ENCODE measurements at places on chromosomes 16 and 17.

DNA sequence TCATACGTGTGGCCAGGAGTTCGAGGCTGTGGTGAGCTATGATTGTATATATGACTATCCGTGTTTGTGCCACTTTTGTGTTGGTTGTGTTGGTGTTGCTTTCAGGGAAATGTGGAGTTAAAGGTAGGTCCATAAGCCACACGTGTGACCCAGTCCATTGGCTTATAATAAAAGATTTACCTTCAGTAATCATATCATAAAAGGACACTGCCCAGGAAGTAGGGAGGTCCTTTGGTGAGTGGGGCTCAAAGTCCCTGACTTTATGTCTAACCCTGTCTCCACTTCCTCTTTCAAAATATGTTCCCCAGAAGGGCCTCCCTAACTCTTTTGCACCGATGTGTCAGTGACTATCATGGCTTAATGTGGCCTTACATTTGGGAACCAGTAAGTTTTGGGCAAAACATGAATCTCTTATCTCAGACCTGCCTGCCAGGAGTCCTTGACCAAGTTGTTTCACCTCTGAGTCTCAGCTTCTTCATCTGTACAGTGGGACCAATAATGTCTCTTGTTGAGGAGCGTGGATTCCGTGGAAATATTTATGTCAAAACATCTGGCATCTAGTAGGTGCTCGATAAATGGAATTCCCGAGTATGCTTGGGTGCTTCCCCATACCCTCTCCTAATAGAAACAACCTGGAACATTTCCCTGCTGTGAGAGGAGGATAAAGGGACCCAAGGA lies 4.8 kb downstream of the TNP2 start:
- no peak for DNase-seq

DNA sequence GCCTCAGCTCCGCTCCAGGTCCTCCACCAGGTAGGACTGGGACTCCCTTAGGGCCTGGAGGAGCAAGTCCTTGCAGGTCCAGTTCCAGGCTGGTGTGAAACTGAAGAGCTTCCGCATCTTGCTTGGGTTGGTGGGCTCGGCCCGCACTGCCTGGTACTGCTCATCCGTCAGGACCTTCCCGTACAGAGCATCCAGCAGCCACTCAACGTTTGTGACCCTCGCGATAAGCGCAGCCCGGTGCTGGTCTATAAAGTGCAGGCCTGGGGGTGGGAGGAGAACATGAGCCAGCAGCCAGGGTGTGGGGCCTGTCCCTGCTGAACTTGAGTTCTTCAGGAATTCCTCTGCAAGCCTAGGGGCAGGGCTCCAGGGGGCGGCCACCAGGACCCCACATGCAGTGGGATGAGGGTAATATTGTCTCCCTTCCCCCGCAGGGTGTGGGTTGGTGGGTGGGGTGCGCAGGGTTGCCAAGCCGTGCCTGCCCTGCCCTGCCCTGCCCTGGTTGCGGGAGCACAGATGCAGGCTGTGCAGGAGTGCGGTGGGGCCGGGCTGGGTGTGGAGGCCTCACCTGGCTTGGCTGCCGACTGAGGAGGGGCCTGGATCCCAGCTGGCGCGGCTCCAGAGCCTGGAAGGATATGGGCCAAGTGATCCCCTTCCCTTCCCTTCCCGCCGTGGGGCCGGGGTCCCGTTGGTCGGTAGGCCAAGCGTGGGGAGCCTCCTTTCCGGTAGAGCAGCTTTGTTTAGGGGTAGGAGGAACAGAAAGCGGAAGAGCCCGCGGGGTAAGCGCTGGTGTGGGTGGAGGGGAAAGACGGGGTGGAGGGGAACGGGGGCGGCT lies 762 bp downstream of the PYCARD start:
- DNase-seq, result no peak

DNA sequence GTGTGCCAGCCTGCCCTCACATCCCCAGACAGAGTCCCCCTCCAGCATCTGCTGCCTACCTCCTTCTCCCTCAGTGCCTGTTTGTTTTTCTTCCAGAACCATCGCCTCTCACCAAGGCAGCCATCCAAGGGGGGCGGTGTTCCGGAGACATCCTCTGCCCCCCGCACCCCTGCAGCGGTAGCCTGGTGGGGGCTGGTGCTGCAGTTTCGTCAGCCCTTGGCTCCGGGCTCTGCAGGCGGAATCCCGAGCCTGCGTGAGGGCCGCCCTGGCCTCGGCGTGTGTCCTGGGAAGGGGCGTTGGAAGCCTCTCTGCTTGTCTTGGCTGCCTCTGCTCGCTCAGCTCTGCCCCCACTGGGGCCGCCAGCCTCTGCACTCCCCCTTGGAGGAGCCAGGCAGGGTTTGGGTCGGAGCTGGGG lies 126.0 kb upstream of the CIBAR2 start:
- DNase-seq, result no peak

- no peak for DNase-seq
These were observed 3.0 kb downstream of the DOC2B start for GRCh38 chr17:178292-179065.

DNA sequence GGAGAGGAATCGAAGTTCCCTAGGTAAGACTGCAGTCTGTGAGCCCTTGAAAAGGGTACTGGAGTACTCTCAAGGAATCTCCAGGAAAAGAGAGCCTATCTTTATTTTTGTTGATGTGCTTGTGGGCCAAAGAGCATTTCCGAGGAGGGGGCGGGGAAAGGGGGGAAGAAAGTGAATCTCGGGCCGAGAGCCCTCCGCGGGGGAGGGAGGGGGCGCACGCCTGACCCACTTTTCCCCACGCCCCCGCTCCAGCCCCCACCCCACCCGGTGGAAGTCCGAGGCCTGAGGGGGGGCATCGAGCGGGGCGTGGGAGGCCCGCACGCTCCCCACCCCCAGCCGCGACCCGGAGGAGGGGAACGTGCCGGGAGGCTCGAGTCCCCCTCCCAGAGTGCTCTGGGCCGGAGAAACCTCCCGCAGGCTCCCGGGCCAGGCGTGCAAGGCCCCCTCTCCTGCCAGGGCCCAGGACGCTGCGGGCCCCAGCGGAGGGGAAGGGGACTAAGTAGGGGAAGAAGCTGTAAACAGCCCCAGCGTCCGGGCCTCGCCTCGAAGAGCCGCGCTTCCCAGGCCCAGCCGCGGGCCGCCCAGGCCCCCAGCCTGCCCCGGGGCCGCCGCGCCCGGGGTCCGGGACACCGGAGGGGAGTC lies 444 bp downstream of the HELZ start:
- DNase-seq, result no peak

DNA sequence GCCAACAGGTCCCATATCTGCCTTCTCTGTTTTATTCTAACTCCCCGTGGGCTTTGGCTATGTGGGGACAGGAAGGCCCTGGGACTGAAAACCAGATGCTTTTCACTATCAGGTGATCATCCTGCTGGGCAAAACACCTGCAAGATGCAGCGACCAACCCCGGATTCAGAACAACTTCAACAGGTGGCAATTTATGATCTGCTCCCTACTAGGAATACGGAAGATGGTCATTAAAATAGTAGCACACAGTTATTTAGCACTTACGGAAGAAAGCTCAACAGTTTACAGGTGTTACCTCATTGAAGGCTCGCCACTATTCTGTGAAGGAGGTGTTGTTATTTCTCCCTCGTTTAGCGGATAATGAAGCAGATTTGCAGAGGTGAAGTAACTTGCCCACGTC lies 7.8 kb upstream of the SLC5A11 start:
- no peak for DNase-seq

- DNase-seq, result no peak
These were observed 65.3 kb downstream of the HS3ST3B1 start for GRCh38 chr17:14366199-14366598.

DNA sequence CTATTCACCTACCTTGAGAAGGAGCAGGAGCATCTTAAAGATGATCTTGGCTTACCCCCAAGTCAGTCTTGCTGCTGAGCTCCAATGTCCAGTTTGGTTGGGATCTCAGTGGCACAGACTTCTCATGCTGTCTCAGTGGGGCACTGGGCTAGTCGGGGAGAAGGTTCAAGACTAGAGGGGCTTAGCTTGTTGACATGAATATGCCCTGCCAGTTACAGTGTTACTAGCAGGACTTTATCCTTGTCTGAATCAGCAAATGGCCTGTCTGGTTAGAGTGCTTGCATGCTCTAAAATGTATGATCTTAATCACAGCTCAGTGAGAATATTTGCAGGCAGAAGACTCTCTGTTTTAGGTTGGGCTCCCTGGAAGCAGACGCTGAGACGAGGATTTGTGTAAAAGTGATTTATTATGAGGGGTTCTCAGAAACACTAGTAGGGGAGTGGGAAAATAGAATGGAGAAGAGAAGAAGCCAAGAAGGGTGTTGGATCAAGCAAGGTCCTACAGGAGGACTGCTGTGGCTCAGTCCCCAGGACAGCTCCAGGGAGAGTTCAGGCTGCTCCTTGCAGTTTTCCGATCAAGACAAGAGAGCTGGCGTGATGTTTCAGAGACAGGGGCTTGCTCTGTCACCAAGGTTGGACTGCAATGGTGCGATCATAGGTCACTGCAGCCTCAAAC lies 150.4 kb upstream of the HS3ST2 start:
- no peak for DNase-seq

DNA sequence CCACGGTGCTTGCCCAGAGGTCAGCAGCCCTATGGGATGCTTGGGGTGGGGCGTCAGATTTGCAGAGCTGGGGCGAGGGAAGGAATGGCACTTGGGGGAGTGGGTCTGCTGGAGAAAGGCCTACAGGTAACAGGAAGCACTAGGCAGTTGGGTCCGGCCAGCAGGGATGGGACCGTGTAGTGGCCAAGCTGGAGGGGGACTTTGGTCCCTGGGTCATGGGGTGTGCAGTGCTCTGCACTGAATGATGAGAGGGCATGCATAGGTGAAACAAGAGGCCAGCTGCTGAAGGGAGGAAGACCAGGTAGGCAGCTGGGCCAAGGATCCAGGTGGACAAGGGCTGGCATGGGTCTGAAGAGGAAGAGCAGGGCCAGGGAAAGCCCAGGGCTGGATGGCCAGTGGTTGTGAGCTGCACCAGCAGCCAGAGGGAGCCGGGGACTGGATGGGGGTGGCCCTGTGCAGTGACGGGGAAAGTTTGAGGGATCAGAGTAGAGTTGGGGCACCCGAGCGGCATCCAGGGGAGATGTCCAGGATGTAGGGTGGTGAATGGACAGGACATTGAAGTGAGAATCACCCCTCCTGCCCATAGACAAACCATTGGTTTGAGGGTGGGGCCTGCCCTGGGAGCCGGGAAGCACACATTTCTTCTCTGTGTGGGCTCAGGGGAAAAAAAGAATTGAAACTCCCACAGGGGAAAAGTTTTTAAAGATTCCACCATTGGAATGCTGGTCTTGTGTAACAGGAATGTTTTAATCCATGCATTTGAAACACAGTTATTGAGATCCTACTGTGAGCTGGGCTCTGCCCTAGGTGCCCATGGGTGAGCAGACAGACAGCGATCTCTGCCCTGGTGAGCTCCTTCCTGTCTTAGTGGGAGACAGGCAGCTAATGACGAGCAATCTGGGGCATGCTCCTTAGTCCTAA lies 25.1 kb downstream of the RAI1 start:
- no peak for DNase-seq

Data from NCI-H2107 (cell line).